Hepatocyte (in vitro differentiated cells): ENCODE measurements at places on chromosomes 6 and 20.

- H3K36me3 ChIP-seq = no peaks in the 10 kb centered on the region
- no peak for DNase-seq
- no peaks in the 10 kb centered on the region for H3K27me3 ChIP-seq
These were observed 65.9 kb upstream of the OGFRL1 start for GRCh38 chr6:71222671-71223070.

GRCh38 chr6:35081426-35081851 lies 59.7 kb downstream of the TCP11 start:
- no peak overlapping the region for H3K27ac ChIP-seq
- H3K36me3 ChIP-seq = no peaks in the 10 kb centered on the region
- H3K4me1 ChIP-seq = no peaks in the 10 kb centered on the region
- no peak overlapping the region for H3K4me3 ChIP-seq
- no peaks in the 10 kb centered on the region for H3K27me3 ChIP-seq
- DNase-seq = no peak

DNA sequence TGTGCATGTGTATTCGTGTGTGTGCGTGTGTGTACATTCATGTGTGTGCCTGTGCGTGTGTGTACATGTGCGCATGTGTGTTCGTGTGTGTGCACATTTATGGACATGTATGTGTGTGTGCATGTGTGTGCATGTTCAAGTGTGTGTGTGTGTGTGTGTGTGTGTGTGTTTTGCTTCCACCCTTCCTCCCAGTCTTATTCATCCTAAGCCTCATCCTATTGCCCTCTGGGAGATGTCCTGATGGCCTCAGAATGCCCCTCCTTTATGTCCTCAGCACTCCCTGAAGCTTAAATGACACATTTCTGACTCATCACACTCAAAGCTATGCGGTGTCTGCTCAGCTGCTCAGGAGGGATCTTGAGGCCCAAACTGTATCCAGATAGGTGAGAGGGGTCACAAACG lies 76.6 kb upstream of the CCDC167 start:
- H3K27me3 ChIP-seq = peaks cover 1% of the 10 kb centered on the region
- H3K4me1 ChIP-seq = no peaks in the 10 kb centered on the region
- no peak overlapping the region for H3K4me3 ChIP-seq
- no peak overlapping the region for H3K27ac ChIP-seq
- DNase-seq = no peak

GRCh38 chr20:4973330-4974097 lies 27.8 kb downstream of the SLC23A2 start:
- DNase-seq = peak; percentile 18
- no peaks in the 10 kb centered on the region for H3K36me3 ChIP-seq
- H3K4me3 ChIP-seq = no peak overlapping the region
- H3K27ac ChIP-seq = no peak overlapping the region
- no peaks in the 10 kb centered on the region for H3K4me1 ChIP-seq

GRCh38 chr6:13492357-13492756 lies 5.0 kb upstream of the GFOD1 start:
- H3K4me1 ChIP-seq = no peaks in the 10 kb centered on the region
- H3K4me3 ChIP-seq = no peak overlapping the region
- DNase-seq = no peak
- peaks cover 5% of the 10 kb centered on the region for H3K27me3 ChIP-seq
- H3K27ac ChIP-seq = no peak overlapping the region
